ENCODE measurements at places on chromosomes 11 and 22. TPM values are rescaled to one million over a fixed set of nuclear protein-coding genes. Genes with fewer than 3 reads are reported as not detected.

NLRP14 gene
- 0.05 TPM for total RNA-seq

DNA sequence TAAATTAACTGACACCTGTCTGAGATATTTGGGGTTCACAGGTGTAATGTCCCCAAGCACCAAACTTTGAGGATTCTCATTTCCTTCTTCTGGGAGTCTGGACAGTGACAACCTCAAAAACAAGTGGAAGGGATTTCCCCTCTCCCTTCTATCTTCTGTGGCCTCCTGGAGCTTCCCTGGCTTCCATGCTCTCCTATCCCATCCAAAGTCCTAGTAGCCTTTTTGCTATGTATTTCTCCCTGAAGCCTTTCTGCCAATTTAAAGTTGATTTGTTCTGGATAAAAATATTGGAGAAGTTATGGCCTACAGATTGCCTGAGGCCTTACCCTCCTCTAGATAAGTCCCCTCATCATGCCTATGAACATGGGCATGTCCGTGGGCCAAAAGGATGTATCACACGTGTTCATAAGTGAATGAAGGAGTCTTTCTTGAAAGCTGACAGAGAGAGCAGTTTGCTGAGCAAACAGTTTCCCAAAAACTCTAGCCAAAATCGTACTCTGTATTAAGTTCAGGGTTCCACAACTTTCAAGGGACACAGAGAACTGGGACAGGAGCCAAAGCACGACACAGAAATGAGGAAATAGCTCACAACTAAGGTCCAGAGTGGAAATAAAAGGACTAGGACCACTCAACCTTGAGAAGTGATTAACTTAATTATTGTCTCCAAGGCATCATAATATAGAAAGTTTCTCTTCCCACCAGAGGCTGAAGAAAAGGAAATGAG, 6.7 kb downstream of the HEPACAM start:
- DNase-seq: no peak

IGLL1 gene
- total RNA-seq: not detected

DRD4 gene
- total RNA-seq: 0.82 TPM

- DNase-seq: no peak
Observed at GRCh38 chr11:76786441-76787014, 3.4 kb downstream of the TSKU start.

DNA sequence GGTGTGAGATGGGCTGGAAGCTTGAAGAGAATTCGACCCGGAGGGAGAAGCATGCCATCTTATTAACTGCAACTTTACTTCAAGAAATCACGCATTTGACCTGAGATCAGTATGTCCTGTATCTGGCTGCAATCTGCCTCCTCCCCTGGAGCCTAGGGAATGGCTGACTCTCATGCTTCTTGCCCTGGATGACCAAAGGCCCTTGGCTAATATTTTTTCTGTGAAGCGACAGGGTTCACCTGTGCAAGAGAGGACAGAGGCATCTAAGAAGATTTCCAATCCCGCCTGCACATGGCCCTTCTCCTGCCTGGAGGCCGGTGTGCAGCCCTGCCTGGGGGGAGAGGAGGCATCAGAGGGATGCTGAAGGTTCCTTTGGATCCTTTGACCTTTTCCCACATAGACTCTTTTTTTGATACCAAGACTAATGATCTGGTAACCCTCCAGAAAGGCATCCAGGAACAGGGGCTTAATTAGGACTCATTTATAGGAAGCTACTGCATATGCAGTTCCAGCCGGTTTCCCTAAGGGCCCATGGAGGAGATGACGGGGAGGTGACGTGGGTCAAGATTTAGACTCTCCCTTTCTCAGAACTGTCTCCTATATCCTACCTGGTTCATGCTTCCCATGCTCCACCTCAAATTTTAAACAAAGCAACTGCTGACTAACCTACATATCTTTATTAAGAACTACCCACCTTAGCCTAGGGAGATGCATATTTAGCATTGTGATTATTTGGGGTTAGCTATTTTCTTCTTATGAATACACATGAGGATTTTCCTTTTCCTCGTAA, 50.8 kb downstream of the NTM start:
- no peak for DNase-seq

- DNase-seq: no peak
Observed at GRCh38 chr11:31233425-31233824, 136.1 kb downstream of the DCDC1 start.

- DNase-seq: no peak
Observed at GRCh38 chr22:24444729-24445466, 17.5 kb downstream of the ADORA2A start.

GRCh38 chr11:24653901-24654300, 157.0 kb downstream of the LUZP2 start:
- no peak for DNase-seq

DNA sequence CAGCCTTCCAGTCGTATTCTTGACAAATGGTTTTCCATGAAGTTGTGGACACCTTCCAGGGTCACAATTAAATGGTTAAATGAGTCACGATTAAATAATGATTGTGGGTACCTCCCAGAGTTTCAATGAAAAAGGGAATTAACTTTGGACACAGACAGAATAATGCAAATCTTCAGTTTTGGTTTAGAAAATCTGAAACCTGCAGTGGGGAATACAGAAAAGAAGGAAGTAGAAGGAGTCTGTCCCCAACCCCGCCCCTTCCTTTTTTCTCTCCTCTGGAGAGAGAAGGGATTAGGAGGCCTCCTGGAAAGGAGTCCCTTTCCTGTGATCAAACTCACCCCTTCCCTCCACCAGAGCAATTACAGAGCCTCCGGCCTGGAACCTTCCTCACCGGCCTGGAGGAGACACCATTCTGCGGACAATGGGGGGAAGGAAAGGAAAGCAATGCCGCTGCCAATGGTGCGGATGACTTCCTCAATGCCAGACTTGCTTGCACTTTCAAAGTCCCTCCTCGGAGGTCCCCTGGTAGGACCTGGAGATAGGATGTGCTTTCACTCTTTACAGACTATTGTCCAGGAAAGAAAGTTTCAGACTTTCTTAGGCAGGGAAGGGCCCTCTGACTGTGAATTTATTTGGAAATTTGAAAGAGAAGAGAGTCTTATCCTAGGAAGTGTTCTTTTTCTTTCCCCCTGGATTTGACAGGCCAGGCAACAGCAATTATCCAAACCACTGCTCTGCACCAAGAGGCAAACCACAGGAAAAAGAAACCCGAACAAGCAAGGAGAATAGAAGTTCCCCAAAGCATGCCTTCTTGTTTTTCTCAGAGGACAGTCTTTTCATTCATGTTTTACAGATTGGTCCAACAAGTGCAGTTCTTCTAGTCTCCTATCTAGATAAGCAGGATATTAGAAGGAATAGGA, 86.8 kb downstream of the PTPRJ start:
- DNase-seq: no peak

DNA sequence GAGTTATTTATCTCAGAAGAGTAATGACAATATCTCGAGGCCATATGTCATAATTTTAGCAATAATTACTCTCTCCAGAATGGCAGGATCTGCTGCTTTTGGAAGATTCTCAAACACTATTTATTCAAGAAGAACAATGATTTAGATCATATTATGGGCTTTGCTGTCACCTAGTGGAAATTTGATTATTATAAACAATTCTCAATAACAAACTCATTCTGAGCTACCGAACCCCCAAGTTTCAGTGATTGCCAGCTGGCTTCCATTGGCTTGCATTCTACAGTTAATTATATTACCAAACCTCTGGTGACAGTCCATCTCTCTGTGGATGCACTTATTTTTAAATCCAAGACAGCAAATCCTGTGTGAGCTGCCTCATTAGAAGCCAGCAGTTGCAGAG, 27.9 kb upstream of the SLC36A4 start:
- no peak for DNase-seq

GRCh38 chr11:5200582-5200981, at the start of gene OR51V1:
OR51V1 (minus strand) TSS chr11:5200682; CDS start chr11:5200682, 0 bp downstream.
- DNase-seq: no peak

DNA sequence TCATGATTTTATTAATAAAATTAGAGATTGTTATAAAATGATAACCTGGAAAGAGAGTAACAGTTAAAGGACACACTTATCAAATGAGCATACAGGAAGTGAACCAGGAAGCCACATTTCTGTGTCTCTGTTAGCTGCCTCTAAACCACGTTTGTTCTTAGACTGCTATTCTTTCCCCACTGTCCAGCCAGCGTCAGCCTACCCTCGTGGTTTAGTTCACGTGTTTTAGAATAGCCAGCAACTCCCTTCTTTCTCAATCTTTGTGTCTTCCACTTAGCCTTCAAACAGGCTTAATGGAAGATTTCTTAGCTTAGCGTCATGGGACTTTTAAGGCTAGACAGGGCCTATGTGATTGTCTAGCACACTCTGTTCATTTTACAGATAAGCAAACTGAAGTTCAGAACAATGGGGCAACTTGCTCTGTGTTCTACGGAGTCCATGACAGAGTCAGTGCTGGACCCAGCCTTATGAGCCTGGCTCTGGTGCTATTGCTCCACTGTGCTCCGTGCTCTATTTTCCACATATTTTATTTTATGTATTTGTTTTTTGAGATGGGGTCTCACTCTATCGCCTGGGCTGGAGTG, 27.2 kb downstream of the GRAMD1B start:
- DNase-seq: no peak

- no peak for DNase-seq
Observed at GRCh38 chr11:32447252-32447651, 11.9 kb upstream of the WT1 start.

- no peak for DNase-seq
Observed at GRCh38 chr22:37488337-37489135, 2.4 kb upstream of the MFNG start.
